ENCODE measurements at places on chromosomes 11 and 22.

DNA sequence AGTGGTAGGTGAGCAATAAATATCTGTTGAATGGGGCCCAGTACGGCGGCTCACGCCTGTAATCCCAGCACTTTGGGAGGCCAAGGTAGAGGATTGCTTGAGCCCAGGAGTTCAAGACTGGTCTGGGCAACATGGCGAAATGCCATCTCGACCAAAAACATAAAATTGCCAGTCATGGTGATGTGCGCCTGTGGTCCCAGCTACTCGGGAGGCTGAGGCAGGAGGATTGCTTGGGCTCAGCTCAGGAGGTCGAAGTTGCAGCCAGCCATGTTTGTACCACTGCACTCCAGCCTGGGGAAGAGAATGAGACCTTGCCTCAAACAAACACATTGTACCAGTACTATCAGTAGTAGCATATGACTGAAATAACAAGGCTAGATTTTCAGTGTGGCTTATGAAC, 4.2 kb downstream of the SGSM3 start:
- no peak for DNase-seq

GRCh38 chr11:110613197-110613918, 98.9 kb downstream of the ARHGAP20 start:
- no peak for DNase-seq

DNA sequence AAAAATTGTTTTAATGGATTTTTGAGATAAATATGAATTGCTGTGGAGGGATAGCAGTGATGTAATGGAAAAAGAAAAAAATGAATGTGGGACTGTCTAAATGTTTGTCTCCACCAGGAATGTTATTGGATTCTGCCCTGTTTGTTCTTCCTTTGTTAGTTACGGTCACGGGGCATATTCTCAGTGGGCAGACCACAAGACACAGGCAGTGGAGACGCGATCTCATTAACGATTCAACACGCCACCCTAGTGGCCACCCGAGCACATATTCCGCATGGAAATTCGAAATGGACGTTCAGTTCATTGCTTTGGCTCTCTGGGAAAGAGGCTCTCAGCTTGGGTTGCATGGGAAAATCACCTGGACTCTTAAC, 151.8 kb upstream of the TTC12 start:
- no peak for DNase-seq

DNA sequence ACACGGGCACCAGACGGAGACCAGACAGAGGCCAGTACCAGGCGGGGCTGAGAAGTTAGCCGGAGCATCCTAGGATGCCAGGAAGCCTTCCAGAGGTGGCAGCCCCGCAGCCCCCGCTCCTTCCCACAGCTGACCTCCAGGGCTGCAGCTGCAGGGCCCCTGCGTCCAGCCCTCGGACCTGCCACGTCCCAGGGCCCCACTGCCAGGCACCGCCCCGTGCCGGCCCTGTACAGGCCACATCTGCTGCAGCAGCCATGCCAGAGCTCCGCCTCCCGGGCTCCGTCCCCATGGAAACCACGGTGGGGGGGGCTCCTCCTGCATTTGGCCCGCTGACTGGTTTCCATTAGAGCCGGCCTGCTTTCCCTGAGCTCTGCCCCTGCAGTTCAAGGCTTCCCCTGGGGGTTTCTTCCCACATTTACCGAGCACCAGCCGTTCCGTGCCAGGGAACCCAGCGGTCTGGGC, 62.5 kb upstream of the PPARA start:
- no peak for DNase-seq

DNA sequence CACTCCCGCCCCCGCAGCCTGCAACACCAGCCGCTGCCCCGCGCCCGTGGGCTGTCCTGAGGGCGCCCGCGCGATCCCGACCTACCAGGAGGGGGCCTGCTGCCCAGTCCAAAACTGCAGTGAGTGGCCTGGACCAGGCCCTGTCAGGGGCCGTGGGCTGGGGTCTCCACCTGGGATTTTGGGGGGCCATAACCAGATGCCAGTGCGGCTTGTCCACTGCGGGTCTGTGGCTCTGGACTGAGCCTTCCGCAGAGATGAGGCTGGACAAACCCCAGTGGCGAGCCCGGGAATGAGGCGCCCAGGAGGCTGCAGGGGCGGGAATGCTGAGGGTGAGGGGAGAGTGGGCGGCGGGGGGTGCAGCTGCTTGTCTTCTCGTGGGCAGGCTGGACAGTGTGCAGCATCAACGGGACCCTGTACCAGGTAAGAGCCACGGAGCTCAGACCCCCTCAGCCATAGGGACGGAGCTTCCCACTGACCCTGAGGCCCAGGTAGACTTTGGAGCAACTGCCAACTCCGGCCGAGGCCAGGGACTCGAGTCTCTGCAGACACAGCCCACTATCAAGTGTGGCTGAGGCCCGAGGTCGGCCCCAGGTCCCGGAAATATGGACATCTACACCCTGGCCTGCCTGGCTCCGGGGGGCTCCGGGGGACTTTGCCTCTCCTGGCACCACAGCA, 24.8 kb upstream of the MUC5B start:
- no peak for DNase-seq

DNA sequence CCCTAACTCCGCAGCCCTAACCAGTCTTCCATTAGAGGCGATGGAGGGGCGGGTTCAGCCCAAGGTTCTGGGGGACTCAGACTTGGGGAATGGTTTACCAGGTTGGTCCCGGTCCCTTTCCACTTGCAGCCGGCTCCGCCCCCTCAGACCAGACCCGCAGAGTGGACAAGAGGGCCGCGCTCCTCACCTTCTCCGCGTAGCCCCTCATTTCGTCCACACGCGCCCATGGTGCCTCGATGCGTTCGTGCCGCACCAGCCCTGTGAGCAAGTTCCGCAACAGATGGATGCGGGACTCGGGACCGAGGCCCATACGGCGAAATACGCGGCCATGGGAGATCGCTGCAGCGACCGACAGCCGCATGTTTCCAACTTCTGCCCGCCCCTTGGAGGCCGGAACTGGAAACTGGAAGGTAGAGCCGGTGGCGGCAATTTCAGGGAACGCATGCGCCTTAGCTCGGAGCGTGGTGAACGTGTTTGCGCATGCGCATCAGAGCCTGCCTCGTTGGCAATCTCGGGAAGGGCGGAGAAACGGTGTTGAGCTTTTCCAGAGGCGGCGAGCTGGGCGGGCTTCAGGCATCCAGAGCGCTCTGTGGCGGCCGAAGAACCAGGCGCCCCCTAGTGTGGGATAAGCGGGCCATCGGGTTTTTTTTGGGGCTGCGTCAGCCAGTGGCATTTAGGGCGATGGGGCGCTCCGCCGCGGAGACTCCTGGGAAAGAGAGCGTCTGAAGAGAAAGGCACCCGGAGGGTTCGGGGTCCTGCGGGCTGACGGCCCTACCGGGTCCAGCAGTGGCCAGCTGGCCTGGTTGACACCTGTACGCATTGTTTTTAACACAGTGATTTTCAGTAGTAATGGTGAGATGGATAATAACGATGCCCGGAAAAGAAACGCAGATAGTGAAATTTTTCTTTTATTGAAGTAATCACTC, at the start of gene MRPL17:
Gene MRPL17 (minus strand): TSS at position 405 of the 926 bp plus-strand sequence. CDS start 44 bp downstream, at position 361.
- peak; percentile 96 for DNase-seq

- DNase-seq = no peak
Observed at GRCh38 chr11:34824425-34824824, 91.8 kb downstream of the APIP start.

GRCh38 chr11:114276077-114276476, 20.1 kb upstream of the NNMT start:
- DNase-seq = no peak

DNA sequence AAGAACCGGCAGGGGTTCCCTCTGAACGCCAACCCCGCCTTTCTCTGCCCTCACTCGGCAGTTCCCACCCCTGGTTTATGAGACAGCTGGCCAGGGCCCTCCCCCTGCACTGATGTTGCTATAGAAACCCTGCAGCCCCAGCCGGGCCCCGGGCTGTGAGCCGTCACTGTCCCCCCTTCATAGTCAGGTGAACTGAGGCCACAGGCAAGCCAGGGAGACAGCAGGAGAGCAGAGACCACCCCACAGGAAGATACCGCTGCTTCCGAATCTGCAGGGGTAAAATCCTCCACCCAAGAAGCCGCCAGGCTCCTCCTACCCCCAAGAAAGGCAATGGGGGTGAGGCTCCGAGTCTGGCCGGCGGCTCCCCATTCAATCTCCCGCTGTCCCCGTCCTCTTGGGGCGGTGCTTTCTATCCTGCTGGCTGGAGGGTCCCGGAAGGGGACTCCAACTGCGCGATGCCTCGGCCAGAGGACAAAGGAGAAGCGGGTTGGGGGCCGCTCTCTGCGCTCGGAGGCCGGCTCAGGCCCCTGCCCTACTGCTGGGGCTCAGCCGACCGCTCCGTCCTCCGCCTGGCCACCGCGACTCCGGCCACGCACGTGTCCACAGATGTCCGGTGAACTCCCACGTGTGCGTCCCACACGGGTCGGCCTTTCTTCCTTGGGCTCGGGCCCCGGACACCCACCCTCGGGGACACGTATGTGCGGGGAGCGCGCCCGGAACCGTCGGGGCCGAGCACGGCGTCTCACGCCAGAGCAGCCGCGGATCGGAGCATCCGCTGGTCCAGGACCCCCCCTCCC, 587 bp downstream of the SLC25A22 start:
- peak; percentile 61 for DNase-seq

- DNase-seq = no peak
Observed at GRCh38 chr11:46296528-46297448, 19.3 kb downstream of the CREB3L1 start.

DNA sequence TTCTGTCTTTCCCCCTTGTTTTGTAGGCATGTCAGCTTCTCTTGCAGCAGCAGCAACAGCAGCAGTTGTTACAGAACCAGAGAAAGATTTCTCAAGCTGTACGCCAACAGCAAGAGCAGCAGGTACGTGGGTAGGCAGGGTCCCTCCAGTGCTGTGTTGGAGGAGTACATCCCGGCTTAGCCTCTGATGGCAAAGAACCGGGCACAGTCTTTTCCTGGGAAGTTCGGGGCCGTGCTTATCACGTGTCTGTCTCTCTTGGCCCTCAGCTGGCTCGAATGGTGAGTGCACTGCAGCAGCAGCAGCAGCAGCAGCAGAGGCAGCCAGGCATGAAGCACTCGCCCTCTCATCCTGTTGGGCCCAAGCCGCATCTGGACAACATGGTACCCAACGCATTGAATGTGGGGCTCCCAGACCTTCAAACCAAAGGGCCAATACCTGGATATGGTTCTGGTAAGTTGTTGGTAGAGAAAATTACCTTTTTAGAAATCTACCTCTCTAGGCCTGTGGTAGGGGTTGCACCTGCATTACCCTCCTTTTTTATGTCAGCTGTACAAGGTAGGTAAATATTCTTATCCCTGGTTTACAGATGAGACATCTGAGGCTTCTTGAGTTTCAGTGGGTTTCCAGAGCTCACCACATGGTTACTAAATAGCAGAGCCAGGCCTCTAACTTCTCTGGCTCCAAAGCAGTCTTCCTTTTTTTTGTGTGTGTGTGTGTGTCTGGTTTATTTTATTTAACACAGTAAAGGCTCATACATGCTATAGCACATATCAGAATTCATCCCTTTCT, 45.2 kb upstream of the ADSL start:
- no peak for DNase-seq

GRCh38 chr22:38021206-38021605, 36.0 kb upstream of the PICK1 start:
- DNase-seq = no peak

DNA sequence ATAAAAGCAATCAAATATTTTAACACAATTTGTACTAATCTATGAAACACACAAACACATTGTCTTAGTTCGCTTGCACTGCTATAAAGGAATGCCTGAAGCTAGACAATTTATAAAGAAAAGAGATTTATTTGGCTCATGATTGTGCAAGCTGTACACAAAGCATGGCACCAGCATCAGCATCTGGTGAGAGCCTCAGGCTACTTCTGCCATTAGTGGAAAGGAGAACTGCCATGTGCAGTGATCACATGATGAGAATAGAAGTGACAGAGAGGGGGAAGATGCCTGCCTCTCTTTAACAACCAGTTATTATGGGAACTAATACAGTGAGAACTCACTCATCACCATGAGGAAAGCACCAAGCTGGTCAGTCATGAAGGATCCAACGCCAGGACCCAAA, 105.1 kb downstream of the GUCY1A2 start:
- DNase-seq = no peak

All from activated naive CD8-positive, alpha-beta T cell treated with anti-CD3 and anti-CD28 coated beads, Interleukin-2, amount 50 U/mL, for 16 hours (primary cell).